RWPE2 (cell line): ENCODE measurements at places on chromosomes 13 and 19.

GRCh38 chr19:7831452-7831851, 1.4 kb downstream of the EVI5L start:
- DNase-seq, result no peak

DNA sequence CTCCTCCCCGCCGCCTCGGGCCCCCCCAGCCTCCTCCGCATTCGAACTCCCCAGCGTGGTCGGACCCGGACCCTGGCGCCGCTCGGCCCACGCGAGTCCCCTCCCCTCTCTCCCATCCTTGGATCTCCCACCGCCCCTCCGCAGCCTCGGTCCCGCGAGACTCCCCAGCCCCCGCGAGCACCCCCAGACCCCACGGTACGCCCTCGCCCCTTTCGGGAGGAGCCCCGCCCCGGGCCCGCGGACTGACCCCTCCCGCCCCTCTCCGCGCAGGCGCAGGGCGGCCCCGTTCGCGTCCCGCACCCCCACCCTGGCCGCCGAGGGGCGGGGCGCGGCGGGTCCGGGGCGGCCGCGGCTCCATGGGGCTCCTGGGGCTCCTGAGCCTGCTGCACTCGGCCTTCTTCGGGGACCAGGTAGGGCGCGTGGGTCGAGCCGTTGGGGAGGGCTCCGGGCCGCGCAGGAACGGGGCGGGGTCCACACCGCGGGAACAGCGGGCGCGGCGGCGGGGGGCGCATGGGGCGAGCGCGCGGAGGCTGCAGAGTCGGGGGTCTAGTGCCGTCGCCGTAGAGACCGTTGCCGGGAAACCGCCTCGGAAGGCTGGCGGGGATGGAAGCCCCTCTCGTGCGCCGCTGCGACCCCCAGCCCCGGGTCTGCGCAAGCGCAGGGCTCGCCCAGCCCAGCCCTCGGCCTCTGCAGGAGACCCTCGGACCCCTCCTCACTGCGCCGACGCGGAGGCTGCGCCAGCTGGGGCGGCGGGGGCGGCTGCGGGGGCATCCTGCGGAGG, 3.8 kb upstream of the APC2 start:
- DNase-seq, result no peak

DNA sequence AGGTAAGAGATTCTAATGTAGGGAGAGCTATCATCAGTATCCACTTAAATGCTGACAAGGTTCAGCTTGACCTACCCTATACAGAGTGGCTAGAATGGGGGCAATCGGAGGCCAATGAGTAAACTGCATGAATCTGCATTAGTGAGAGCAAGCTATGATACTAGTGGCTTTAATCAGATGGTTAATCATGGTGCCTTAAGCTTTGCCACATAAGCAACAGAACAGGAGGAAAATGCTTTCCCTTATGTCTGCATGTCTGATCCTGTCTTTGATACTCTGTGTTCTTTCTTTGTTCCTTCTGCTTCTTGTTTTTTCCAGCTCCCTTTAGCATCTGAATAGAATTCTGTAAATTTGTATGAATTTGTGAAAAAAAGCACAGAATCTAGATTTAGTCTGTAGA, 91.1 kb downstream of the WDFY2 start:
- DNase-seq, result no peak

DNA sequence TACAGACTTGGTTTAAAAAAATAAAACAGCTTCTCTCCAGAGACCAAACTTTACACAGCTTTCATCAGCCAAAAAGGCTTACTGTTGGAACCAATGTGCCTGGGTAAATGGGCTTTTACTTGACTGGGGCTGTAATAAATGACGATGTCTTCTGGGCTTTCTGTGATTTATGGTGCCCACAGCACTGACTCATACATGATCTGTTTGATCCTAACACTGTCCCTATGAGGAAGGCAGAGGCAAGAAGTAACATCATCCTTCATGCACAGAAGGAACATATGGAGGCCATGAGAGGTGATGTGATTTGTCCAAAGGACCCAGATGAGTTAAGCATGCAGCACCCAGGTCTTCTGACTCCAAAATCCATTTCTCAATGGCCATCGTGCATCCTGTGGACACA, 77.4 kb downstream of the DOCK9 start:
- DNase-seq, result no peak

GRCh38 chr19:16014923-16015804, 61.1 kb upstream of the TPM4 start:
- no peak for DNase-seq

DNA sequence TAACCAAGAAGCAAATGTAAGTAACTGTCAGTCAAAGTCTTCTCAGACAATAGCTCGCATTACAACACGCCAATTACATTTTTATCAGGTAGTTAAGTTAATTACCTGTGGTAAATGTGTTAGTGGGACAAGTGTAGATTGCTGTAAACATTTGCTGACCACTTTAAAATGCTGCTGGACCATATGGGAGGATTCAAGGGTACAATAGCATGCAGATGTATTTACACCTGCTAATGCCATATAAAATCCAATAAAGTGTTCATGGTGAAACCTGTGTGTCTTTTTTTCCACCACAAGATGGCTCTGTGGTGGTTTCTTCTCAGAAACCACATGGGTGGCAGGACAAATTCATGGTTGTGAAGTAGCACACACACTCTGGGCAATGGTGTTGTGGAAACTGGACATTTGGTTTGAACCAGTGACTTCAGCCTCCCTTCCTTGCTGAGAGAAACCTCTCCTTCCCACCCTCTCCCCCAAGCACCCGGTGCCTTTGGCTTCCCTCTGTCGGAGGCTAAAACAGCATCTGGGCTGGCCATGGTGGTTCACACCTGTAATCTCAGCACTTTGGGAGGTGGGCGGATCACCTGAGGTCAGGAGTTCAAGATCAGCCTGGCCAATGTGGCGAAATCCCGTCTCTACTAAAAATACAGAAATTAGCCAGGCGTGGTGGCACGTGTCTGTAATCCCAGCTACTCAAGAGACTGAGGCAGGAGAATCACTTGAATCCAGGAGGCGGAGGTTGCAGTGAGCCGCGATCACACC, 18.1 kb upstream of the GTF3A start:
- DNase-seq, result no peak

DNA sequence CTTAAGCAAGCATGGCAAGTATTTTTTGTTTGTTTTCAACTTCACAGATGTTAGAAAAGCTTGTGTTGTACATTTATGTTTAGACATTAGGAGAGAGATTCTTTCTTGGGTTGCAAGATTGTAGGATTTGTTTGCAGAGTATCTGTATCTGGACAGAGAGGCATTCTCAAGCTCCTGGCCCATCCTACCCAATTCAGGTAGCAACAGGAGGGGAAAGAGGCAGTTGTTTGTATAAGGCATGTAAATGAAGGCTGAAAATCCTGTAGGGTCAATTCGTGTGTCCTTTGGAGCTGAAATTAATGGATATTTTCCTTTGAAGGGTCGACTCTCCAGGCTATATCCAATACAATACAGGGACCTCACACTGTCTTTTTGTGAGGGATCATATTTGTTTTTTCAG, 147.3 kb downstream of the KCNRG start:
- no peak for DNase-seq
